NCI-H1092 (cell line): ENCODE measurements at places on chromosomes 2 and 18.

- no peak for DNase-seq
These were observed 77.9 kb downstream of the LIMS1 start for GRCh38 chr2:108612153-108612513.

- DNase-seq, result no peak
These were observed 7.8 kb upstream of the PRKAG3 start for GRCh38 chr2:218839430-218839829.

GRCh38 chr18:3194947-3195612 lies 24.7 kb downstream of the MYOM1 start:
- no peak for DNase-seq

DNA sequence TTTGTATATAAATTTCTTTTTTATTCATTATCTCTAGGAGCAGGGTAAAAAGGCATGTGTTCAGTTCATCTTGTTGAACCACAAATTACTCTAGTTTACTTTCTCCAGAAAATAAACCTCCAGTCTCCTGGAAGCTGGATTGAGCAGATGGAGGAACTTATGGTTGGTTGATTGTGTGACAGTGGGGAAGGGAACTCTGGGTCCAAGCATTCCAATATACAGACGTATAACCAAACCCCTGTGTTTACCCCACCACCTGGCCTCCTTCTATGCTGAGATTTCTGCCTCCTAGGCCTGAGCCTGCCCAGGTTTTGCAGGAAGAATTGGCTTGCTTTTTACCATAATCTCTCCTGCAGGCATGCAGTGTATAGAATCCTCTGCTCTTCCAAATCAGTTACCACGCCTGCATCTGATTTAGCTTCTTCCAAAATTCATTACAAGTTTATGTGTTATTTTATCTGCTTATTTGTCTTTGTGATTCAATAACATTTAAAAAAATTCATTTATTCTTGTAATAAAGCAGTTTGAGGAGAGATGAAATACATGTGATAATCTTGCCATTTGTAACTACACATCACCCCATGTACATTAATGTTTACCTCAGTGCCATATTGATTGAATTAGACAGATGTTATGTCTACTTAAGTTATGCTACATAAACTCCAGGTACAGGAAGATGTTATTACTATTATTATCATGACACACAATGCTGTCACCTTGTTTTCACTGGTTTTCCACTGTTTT lies 2.5 kb upstream of the RAB27B start:
- no peak for DNase-seq

GRCh38 chr2:196987649-196988364 lies 61.3 kb upstream of the PGAP1 start:
- no peak for DNase-seq

GRCh38 chr2:175227393-175227792 lies 45.9 kb upstream of the ATP5MC3 start:
- no peak for DNase-seq

- DNase-seq, result no peak
These were observed 27.6 kb downstream of the STK17B start for GRCh38 chr2:196143730-196144131.

DNA sequence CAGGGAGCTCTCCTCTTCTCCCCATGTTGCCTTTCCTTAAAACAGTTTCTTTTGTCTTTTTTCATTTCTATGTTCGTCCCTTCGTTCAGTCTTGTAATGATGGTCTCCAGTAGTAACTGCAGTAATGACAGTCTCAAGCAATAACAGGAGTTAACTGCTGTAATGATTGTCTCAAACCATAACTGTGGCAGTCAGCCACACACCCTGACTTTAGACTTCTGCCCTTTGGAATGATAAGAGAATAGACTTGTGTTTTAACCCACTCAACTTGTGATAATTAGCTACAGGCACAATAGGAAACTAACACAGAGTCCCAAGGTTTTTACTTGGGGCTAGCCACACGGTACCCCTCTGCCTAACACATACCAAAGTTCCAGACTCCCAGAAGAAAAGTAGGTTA lies 12.1 kb downstream of the TMEM131 start:
- DNase-seq, result no peak

GRCh38 chr2:105929516-105929915 lies 184.8 kb downstream of the NCK2 start:
- no peak for DNase-seq

- DNase-seq, result no peak
These were observed 55.9 kb downstream of the UNC50 start for GRCh38 chr2:98664323-98664722.

DNA sequence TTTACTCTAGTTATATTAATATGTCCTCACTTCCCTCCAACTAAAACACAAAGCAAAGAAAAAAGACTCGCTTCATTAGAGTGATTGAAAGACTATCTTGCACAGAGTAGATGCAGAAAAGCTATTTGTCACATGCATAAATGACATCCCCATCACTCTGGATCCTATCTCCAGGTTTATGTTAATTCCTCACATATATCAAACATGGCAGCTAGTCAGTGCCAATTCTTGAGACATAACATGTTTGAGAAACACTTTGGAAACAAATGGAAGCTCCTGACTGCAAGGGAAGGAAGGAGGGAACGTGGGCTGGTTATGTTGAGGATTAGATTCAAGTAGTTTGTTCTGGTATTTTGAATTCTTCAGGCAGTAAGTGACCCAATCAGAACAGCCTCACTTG lies 89.8 kb upstream of the BCL2L11 start:
- DNase-seq, result no peak

DNA sequence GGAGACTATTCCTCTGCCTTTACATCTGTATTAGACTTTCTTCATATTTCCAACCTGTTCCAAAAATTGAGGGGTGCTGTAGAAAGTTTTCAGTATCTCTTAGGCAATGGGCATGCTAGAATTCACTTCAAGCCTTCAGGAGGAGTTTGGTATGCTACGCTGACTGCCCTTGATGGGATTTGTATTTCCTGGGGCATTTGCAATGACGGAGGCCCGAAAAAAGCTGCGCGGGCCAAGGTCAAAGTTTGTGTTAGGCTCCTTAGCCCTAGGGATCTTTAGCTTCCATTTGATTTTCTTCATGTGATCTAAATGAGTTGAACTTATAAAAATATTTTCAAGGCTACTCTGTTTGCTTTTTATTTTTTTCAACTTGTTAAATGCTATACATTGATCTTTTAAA lies 5.1 kb downstream of the CPS1 start:
- no peak for DNase-seq

DNA sequence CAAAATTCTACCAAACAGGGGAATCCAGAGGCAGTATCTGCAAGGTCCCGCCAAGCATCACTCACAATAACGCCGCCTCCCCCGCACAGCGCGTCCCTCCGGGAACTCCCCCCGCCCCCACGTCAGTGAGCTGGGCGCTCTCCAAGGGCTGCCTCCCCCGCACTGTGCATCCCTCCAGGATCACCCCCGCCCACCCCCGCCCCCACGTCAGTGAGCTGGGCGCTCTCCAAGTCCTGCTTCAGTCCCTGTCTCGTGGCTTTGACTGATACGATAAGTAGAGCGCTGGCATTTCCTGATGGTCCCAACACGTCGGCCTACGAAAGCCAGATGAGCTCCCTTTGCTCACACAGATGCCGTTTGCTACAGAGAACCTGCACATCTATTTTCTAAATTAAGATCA lies 130.7 kb upstream of the TPO start:
- no peak for DNase-seq

DNA sequence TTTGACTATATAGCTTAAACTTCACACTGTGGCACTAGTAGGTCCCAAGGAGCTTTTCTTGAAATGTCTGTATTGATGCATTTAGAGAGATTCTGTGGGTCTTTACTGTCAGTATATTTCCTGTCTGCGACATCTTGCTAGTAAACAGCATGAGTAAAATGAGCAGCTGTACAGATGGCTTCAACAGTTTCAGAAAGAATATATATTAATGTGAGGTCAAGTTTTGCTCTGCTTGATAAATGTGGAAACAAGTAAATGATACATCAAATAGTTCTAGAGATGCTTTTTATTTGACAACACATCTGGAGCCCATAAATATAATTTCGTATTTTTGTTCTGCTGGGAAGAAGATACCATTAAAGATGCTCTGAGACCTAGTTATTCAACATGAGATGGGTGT lies 310.9 kb upstream of the COL3A1 start:
- no peak for DNase-seq

- no peak for DNase-seq
These were observed 78.5 kb downstream of the EIPR1 start for GRCh38 chr2:3299130-3299529.

DNA sequence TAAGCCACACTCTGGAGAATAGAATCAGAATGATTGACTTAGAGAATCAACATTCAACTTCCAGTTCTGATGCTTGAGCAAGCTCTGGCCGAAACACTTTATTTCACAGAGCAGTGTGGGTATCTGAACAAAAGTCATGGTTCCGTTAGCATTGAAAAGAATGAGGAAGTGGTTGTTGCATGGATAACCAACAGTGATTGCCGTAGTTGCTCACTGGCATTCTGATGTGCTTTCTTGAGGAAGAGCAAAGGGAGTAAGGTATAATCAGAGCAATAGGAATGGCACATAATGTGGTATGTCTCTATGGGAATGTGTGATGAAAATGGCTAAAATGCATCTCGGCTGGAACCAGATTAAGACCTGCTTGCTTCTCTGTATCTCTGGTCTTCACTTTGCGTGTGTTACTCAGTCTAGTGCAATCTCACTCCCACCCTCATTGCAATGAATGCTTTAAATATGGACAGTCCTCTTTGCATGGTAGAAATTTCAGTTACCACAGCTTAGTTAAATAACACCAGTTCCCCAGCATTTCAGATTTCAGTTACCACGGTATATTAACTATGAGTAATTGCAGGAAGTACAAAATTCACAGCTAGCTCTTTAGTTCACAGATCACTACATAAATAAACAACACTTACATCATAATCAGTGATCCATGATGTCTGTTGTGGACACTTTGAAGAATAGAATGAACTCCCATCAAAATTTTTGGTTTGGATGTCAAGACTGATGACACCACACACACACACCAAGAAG lies 7.8 kb upstream of the RAB12 start:
- no peak for DNase-seq

GRCh38 chr18:46148810-46149209 lies 44.6 kb downstream of the HAUS1 start:
- peak; percentile 36 for DNase-seq

DNA sequence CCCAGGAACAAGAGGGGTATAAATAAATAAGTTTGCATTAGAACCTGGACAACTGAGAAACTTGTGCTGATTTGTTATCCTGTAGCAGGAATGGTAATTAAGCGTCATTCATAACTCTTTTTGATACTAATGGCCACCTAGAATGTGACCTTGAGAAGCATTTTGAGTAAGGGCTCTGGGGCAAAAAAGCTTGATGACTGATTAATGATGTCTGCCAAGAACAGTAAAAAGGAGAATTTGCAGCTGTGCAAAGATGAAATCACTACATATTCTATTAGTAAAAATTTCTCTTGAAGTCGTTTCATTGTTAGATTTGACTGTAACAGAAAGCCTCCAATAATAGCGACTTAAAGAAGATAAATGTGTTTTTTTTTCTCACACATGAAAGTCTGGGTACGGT lies 157.7 kb downstream of the PRKCE start:
- no peak for DNase-seq

- DNase-seq, result no peak
These were observed 170.4 kb downstream of the KCNE4 start for GRCh38 chr2:223222397-223222796.

DNA sequence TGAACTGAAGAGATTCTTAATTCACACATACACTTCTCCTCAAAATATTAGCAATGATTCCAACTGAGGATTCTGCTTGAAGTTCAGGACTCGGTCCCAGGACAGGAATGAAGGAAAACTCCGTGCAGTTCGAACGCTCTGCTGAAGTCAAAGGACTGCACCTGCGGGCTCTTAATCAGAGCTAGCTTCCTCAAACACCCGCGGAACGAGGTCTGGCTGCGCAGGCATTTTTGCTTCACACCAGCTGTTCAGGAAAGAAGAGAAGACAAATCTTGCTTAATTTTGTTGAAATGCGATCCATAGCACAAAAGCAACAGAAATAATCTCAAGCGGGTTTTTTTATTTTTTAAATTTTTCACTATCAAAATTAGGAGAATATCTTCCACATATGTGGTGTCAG lies 175.6 kb downstream of the LAMA1 start:
- no peak for DNase-seq

DNA sequence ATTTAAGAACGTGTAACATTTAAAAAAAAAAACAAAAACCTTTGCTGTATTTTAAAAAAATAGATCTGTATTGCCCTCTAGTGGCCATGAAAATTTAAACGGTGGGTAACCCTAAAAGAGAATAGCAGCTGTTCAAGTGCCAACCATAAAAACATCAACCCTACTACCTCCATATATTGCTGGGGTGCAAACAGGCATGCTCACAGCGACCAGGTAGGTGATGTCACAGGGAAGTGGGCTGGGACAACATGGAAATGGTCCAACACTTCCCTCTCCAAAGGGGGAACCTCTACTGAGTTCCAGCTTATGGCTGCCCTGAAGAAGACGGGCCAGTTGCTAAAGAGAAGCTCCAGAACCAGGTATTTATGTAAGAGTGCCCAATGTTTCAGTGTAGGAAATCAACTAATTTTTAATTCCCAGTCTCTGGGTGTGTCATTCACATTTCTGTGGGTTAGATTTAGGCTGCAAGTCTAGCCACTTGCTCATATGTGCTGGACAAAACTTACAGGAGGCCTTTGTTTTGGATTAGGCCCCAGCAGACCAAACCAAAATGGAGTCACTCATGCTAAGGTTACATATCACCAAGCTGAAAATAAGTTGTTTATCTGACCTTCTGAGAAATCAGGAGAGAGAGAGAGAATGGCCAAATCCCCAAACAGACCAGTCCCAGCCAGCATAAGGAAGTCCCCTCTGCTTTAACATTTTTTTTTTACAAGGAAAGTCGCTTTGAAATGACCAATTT lies 54.5 kb downstream of the SKA1 start:
- DNase-seq, result peak; percentile 42

GRCh38 chr2:126836761-126837679 lies 61.7 kb upstream of the TEX51 start:
- DNase-seq, result no peak

- no peak for DNase-seq
These were observed 278.4 kb upstream of the DDX18 start for GRCh38 chr2:117536139-117536538.

GRCh38 chr2:109660046-109660860 lies 46.1 kb downstream of the SOWAHC start:
- no peak for DNase-seq

DNA sequence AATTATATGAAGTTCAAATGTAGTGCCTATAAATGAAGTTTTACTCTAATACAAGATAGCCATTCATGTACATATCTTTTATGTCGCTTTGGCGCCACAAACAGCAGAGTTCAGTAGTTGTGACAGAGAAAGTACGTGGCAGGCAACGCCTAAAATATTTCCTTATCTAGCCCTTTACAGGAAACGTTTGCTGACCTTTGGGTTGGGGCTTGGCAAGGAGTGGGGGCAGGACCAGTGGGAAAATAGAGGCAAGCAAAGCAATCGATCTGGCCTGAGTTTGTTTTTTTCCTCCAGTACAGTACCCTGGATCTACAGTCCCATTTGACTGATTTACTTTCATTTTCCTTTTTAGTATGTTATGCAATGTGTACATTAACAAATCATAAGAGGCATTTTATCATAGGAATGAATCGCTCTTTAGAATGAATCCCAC lies 13.1 kb downstream of the CCDC68 start:
- no peak for DNase-seq
